ENCODE measurements at places on chromosomes 7 and 10. TPM values are rescaled to one million over a fixed set of nuclear protein-coding genes. Genes with fewer than 3 reads are reported as not detected.

Gene PIK3CG
- 0.39 TPM for total RNA-seq

Gene MINDY4
- 9.5 TPM for total RNA-seq

Gene GNAI1
- 25.8 TPM for total RNA-seq

Gene GPR15LG
- total RNA-seq, result not detected

Gene ANKRD61
- not detected for total RNA-seq

Gene TRIM4
- 32.7 TPM for total RNA-seq

Gene HMX3
- not detected for total RNA-seq

Gene NEURL1
- 0.68 TPM for total RNA-seq

Gene GNG11
- total RNA-seq, result 48.0 TPM

Gene TET1
- 3.6 TPM for total RNA-seq

Gene PRDX3
- 115 TPM for total RNA-seq

Gene DNAH11
- not detected for total RNA-seq

Gene FAM180A
- 1.3 TPM for total RNA-seq

Gene NAMPT
- 571 TPM for total RNA-seq

Gene NODAL
- total RNA-seq, result not detected

Gene SPOCK2
- 1.4 TPM for total RNA-seq

Gene ZNF800
- 19.7 TPM for total RNA-seq

Gene GUSB
- 31.3 TPM for total RNA-seq

Gene HECW1
- total RNA-seq, result not detected

Gene MAGI2
- 2.3 TPM for total RNA-seq

Gene NPS
- not detected for total RNA-seq

Gene PRPS1L1
- not detected for total RNA-seq

Gene TLL2
- 0.98 TPM for total RNA-seq

Gene CYTH3
- 56.0 TPM for total RNA-seq

Gene CAV1
- 524 TPM for total RNA-seq

Gene PDZD7
- 0.06 TPM for total RNA-seq

Gene CCL24
- total RNA-seq, result not detected

Gene C10orf143
- total RNA-seq, result 3.2 TPM

Gene ACTL6B
- total RNA-seq, result not detected

Gene SAMD9
- total RNA-seq, result 9.7 TPM

Gene PIP
- not detected for total RNA-seq

Data from cardiac ventricle fibroblast (primary cell).